ENCODE measurements at places on chromosomes 13 and 19.

- DNase-seq = no peak
These were observed 12.1 kb upstream of the ZNF554 start for GRCh38 chr19:2807379-2808128.

DNA sequence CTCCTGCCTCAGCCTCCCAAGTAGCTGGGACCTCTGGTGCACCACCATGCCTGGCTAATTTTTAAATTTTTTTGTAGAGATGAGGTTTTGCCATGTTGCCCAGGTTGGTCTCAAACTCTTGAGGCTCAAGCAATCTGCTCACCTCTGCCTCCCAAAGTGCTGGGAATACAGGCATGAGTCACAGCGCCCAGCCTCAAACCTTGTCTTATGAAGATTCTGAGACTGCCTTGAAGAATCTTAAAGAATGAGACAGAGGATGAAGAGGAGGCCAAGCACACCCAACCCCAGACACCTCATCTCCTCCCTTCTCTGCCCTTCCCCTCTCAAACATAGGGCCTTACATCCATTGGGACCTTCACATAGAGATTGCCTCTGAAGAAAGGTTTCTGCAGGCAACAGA lies 179.7 kb downstream of the ABCC4 start:
- no peak for DNase-seq

- DNase-seq = no peak
These were observed 7.1 kb downstream of the SERTM1 start for GRCh38 chr13:36680913-36681312.

GRCh38 chr19:31109636-31110035 lies 239.6 kb downstream of the TSHZ3 start:
- DNase-seq = no peak

- DNase-seq = no peak
These were observed 9.5 kb downstream of the PIP5K1C start for GRCh38 chr19:3690551-3691371.
